Endothelial cell of umbilical vein (primary cell): ENCODE measurements at places on chromosomes 12 and 14.

- no peak for DNase-seq
These were observed 49.3 kb downstream of the EEA1 start for GRCh38 chr12:92879698-92880322.

DNA sequence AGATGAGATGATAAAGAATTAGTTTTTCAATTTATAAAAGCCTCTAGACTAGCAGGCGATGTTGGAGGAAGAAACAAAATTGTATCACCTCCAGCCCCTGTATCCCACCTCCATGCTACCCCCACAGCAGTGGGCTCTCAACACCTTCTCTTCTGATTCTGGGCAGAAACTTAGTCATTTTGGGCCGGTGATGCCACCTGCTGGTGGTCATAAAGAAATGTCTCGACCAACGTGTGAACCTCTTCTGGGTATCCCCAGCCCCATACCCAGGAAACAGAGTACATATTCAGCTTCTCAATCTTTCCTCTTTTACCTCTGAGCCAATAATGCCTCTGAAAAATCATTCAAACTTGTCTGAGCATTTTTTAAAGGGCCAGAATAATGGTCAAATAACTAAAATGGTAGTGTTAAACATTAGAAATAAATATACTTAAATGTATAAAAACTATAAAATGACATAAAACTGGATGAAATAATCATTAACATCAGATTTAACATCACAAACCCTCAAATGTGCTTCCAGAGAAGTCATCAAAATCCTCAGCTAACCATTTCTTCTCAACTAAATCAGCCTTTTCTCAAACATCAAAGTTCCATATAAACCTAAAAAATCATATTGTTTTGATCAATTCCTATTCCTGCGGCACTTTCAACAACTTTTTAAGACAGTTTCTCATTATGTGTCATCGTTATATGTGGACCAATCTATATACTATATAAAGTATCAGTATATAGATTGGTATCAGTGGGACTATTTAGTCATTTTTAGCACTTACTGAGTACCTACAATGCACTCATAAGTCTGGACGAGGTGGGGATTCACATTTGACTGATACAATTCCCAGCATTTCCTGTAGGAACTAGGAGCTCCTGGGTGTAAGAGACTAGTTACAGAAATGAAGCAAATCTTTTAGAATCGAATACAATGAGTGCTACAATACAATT lies 69.4 kb downstream of the ATXN2 start:
- peak; percentile 73 for DNase-seq

GRCh38 chr14:92217936-92218335 lies 96.2 kb downstream of the CPSF2 start:
- DNase-seq, result no peak

DNA sequence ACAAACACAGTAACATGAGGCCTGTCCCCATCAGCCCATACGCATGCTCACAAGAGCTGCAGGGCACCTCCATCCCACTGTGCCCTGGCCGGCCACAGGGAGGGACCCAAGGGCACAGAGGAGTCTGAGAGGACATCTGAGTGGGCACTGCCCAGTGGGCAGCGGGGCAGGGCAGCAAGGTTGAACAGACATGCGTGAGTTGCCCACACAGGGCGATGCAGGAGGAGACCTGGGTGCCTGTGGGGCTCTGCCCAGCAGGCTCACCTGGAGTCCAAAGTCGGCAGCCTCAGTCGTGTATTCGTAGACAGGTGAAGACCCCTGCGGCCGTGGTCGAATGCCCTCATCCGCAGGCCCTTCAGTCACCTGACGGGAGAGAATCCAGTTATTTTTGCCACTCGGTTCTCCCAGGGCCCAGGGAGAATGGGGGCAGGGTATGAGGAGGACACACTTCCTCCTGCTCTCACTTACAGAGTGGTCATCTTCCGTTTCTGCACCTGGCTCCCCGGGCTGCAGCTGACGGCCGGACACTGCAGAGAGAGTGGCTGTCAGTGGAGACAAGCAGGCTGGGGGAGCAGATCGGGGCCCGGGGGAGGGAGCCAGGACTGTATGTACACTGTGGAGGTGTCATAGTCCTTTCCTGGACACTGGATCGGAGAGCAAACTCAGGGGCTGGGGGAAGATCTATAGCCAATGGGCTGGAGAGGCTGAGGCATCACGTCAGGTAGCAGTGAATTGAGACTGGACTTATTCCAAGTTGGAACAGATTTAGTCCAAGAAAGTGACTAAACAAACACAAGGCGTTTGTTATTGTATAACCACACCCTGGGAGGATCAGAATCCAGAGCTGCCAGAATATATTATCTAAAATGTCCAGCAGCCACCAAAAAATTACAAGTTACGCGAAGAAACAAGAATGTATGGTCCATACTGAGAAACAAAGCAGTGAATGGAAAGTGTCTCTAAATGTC lies 20.7 kb downstream of the AHNAK2 start:
- no peak for DNase-seq

- no peak for DNase-seq
These were observed 20.6 kb downstream of the SPX start for GRCh38 chr12:21546716-21547115.

DNA sequence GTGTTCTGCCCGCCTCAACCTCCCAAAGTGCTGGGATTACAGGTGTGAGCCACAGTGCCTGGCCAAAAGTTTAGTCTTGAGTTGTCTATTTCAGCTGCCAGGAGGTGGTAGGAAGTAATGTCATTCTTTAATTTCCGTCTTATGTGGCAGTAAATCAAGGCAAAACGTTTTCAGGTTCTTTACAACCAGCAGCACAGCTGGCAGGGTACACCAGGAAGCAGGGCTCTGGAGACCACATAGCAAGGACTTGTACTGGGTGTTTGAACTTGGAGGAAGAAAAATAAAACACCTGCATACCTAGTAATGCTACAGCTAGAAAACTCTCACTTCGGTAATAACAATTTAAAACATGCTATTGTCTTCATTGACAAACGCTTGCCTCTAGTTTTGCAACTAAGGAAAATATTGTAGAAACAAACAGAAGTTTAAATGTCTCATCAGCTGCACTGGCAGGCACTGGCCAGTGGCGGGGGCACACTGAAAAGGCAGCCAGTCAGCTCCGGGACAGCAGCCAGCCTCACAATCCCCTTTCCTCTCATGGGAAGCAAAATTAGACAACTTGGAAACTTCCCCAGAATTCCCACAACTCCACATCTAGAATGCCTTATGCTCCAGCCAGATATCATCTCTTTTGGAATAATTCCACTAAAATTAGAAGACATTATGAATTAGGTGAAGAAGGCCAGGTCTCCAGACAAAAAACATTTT lies 72.2 kb downstream of the CLIP1 start:
- DNase-seq, result peak; percentile 91

DNA sequence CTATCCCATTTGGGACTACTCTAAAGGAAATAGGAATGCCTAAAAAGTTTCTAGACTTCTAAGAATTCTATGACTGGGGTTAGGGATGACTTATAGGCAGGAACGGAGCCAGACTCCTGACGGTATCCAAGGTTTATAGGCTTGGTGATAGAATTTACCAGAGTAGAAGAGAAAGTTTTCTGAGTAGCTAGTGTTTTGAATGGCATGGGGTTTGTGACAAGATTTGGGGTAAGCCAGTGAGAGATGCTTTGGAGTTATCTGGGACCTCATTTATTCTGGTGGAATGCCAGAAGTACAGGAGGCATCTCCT lies 444.6 kb downstream of the RAD51B start:
- DNase-seq, result no peak

DNA sequence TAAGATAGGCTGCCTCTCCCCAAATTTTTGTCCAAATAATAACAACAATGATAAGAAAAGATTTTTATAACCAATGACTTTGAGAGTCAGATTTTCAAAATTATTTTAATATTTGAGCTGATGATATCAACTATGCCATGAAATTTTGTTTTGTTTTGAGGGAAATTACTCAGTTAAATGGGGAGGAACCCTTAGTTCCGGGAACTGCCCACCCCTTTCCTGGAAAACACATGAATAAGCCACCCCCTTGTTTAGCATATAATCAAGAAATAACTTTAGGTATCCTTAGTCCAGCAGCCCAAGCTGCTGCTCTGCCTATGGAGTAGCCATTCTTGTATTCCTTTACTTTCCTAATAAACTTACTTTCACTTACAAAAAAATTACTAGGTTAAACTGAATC lies 61.4 kb downstream of the HMGA2 start:
- peak; percentile 78 for DNase-seq

DNA sequence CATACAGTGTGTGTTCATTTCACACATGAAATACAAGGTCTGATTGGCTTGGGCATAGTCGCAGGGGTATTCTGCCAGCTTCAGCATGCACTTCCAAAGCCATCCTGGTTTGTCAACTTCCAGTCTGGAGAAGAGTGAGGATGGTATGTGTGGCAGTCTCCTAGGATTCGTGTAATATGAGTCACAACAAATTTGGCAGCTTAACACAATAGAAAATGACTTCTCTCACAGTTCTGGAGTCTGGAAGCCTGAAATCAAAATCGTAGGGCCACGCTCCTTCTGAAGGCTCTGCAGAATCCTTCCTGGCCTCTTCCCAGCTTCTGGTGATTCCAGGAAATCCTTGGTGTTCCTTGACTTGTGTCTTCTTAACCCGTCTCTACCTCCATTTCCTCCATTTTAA lies 167.5 kb downstream of the PPM1H start:
- DNase-seq, result peak; percentile 32

DNA sequence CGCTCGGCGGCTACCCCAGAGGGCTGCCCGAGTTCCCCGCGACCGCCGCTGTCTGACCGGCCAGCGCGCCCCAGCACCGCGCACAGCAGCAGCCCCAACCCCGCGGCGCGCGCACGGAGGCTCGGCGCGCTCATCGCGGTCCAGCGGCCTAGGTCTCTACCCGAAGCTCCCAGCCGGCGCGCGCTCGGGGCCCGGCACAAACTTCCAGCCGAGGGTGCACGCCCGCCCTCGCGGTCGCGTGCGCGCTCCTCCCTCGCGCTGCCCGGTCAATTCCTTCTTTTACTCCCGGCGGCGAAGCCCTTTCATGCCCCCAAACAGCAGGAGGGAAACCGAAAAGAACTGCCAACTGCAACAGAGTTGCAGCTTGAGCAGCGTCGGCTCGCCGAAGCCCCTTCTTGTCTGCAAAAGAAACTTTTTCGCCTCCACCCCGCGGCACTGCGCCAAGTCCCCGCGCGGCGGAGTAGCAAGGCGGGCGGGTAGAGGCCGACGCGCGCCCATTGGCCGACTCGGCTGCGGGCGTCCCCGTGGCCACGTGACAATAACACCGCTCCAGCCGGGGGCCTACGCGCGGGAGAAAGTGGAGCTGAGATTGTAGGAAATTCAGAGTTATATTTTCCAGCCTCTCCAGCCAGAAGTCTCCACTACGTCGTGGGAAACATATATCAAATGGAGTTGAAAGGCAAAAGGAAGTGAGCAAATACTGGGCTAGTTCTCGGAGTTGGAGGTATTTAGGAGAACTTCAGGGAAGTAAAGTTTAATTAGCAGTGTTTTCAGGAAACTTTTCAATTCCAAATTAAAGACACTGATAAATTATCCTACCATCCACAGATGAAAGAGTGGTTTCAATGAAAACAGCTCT lies at the start of gene LRIG3:
Gene LRIG3 (minus strand): TSS at position 403 of the 859 bp plus-strand sequence. CDS start 269 bp downstream, at position 134.
- peak; percentile 99 for DNase-seq

DNA sequence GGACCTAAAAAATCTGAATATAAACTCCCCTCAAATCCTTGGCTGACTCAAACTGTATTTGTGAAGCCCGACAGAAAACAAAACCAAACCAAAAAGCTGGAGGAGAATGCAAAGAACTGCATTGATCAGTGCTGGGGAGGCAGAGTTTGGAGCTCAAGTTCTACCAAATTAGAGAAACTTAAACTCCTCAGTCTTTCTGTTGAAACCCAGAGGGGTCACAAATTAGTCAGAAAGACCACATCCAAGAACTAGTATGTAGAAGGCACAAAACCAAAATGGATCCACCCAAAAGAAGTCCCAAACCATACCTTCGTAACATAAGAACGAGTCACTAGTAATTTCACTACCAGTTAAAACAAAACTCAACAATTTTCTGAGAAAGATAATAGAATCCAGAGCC lies 15.3 kb upstream of the PRKAB1 start:
- no peak for DNase-seq

DNA sequence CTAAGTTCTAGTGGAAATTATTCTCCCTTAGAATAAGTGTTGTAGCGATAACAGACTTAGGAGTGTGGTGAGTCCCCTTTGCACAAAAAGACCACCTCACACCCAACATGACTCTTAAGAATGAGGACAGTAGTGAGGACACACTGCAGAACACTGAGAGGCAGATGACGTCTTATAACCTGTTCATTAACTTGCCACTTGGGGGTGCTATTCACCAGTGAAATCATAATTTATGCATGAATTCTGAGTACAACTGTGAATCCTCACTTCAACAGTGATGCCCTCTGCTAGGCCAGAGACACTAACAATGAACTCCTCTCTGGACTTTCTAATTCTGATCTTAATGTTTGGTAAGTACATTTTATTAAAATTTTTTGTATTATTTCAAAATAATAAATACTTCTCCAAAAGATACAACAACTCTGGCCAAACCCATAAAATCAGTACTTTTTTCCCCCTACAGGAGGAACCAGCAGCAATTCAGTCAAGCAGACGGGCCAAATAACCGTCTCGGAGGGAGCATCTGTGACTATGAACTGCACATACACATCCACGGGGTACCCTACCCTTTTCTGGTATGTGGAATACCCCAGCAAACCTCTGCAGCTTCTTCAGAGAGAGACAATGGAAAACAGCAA lies 274.7 kb downstream of the DAD1 start:
- peak; percentile 54 for DNase-seq

- no peak for DNase-seq
These were observed 87.1 kb downstream of the FBXL14 start for GRCh38 chr12:1507308-1507707.

DNA sequence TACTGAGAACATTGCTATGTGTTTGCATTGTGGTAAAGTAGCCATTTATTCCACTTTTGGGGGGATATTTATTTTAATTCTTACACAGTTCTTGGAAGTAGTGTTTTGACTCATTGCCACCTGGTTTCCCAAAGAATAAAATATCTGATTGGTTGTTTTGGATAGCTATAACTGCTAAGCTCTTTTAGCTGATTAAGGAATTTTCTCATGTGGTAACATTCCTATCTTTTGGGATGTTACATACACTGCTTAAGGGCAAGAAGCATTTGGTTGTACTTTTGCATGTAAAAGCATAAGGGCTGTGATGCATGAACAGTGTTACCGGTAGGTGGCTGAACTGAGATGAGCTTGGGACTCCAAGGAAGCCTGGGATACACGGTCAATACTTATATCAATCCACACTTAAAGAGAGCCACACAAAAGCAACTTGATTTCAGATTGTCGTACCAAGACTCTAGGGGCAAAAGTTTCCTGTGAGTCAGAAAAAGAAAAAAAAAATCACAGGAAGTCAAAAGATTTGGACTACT lies 71.4 kb upstream of the PRKD1 start:
- no peak for DNase-seq
